ENCODE measurements at places on chromosomes 7 and 10.
A peak's percentile ranks its signal among the peaks of the same experiment; 100 is the strongest.

DNA sequence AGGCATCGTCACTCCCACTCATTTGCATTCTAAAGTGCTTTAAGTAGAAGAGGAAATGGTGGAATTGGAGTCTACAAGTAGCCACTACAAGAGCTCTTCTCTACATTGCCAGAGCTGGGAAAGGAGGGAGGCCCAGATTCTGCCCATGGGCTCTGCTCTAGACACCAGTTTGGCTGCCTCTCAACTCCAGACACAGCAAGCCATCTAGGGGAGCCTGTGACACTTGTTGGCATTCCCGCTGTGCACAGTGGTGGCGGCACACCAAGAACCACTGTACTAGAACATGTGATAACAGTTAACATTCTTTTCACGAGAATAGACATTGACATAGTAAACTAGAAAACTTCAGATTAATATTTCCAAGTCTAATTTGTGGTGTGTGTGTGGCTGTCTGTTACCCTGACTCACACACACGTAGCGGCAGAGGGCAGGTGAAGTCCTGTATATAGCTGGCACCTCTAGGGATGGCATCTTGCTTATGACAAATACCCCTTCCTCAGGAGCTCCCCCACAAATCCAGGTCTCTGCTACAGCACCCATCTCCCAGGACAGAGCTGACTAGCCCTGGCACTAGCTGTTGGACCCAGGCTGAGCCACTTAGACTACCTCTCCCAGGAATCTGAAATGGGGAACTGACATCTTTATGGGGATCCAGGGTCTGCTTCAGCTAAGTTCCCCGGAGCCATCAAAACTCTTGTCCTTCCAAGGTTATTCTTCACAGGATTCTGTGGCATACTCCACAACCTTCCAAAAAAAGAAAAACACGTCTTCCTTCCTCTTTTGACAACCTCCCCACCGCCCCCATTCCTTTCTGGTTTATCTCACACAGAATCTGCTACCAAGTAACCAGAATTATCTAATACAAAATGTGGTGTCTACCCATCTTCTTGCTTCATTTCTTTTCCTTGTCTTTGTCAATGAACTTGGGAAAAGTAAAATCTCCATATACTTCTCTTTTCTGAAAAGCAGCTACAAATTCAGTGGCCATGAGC lies 54.7 kb upstream of the MRLN start:
- no peak for DNase-seq

DNA sequence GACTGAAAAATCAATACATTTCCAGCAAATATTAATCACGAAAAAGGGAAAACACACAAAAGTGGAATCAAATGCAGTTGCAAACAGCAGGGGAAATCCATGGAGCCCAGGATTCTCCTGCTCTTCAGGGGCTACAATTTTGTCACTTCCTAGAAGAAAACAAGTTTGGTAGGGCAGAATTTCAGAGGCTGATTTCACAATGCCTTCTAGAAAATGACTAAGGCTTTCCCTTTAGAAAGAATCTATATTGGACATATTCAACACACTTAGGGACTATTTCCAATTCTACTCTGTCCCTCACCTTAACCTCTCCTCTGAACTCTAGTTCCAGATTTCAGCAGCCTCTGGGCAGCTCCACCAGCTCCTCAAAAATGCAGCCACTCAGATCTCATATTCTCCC lies 111.3 kb downstream of the HECTD2 start:
- peak; percentile 66 for DNase-seq

DNA sequence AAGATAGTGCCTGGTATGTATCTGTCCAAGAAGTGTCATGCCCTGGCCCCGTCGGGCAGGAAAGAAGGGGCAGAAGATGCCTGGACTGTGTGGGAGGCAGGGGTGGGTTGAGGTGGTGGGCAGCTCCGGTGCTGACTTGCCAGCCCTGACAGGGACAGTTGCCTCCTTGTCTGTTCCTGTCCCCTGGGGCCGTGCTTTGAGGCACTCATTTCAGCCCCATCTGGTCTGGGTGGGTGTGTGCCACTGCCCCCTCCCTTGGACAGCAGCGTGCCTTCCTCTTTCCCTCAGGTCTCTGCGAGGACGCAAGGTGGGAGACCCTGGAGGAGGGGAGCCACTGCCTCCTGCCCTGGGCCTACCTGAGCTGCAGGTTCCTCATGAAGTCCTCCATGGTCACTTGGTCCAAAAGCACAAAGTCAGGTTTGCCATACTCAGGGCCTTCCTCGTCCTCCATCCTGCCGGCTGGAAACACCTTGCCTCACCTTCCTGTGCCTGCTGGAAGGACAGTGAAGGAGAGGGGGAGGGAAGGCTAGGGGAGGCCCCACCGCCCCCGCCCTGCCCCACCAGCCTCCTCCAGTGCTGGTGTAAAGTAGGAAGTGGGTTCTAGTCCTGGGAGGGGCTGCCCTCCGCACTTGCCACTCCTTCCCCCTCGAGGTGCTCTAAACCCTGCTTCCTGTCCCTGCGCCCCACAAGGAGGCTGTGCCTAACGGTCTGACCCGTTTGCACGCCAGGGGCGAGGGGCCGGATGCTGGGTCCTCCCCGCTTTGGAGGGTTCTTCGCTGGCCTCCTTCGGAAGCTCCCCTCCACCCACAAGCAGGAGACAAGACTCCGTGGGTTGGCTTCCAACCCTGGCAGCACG lies at the start of gene MYO1G:
Gene MYO1G (minus strand): TSS at position 505 of the 856 bp plus-strand sequence. CDS start 54 bp downstream, at position 451.
- DNase-seq, result no peak

GRCh38 chr7:13615679-13616078 lies 373.8 kb downstream of the ETV1 start:
- no peak for DNase-seq

DNA sequence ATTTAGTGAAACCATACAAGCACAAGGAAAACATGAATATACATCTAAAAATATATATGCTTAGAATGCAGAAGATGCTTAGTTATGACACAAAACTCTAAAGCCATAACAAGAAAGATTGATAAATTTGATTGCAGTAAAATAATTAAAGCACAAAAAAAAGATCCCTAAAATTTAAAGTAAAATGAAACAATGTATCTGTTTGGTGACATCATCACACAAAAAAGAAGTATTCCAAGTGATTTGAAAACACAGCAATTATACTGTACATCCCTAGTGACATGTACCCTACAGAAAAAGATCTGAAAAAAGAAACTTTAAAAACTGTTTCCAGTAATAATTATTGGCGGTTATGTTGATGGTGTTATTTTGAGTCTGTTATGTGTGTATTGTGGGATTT lies 37.7 kb downstream of the PHYHIPL start:
- DNase-seq, result no peak

DNA sequence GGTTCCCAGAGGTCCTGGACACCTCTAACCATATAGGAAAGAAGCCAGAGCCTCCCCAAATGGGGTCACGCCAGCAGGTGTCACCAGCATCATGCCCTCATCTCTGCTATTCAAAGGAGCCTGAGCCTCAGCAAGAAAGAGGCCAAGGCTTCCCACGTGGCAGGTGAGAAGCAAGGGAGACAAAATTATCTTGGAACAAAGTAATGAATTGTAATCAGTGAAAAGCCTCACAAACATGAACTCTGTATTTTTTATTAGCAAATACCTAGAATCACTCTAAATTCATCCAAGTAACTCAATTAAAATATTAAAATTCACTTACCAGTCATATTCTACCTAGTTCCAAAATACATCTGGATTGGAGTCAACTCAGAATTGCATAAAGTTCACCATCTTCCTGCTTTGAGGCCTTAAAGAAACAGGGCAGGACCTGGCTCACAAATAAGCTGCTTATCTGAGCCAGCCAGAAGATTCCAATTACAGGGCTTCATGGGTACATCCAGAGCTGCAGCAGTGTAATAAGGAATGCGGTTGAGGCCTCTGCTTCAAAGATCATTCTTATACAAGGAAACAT lies 68.7 kb downstream of the SGMS1 start:
- DNase-seq, result peak; percentile 70

DNA sequence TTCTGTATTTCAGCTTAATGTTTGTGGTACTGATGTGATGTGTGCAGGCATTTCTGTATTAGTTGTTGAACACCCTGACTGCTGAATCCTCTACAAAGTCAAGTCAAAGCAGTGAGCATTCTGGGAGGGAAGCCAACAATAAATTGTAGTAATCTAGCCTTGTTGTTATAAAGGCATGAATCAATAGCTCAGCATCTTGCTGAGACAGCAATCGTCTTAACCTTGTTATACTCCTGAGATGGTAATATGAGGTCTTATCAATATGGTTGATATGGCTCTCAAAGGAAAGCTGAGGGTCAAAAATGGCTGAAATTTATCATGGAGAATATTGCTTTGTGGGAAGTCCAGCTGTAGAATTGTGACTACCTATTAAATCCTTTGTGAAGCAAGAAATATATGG lies 299.4 kb downstream of the DNAJB9 start:
- no peak for DNase-seq

GRCh38 chr10:12605580-12606405 lies 256.4 kb downstream of the CAMK1D start:
- peak; percentile 51 for DNase-seq

GRCh38 chr10:113261161-113261560 lies 291.7 kb upstream of the HABP2 start:
- no peak for DNase-seq

DNA sequence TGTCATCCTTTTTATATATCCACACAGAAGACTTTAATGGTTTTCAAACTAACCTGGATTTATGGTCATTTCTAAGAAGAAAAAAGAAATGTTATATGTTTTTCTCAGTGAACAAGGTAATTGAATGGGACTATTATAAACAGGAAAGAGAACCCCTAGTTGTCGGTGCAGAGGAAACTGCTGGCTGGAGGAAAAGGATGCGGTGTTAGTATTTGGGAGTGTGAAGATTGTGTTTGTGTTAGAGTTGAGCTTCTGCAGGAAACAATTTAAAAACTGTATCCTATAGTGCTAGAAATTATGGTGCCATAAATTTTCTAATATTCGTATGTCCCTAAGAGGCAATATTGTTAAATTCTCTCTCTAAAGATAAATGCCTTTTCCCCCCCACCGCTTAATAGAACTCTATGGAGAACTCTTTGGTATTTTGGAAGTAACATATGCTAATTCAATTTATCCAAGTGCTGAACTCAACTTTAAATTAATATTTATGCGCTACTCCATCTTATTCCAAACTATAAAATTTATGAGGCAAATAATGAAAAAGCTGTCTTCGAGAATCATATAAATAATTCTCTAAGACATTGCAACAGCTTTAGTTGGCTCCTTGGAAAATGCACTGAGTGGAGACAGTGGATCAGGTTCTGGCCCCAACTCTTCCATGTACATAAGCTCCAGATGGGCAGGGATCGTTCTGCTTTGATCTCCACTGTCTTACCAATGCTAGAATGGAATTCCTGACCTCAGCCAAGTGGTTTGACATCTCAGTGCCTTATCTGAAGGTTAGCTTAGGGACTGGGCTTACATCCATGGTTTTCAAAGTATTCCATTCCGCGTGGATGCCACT lies 5.6 kb downstream of the BZW2 start:
- peak; percentile 38 for DNase-seq

DNA sequence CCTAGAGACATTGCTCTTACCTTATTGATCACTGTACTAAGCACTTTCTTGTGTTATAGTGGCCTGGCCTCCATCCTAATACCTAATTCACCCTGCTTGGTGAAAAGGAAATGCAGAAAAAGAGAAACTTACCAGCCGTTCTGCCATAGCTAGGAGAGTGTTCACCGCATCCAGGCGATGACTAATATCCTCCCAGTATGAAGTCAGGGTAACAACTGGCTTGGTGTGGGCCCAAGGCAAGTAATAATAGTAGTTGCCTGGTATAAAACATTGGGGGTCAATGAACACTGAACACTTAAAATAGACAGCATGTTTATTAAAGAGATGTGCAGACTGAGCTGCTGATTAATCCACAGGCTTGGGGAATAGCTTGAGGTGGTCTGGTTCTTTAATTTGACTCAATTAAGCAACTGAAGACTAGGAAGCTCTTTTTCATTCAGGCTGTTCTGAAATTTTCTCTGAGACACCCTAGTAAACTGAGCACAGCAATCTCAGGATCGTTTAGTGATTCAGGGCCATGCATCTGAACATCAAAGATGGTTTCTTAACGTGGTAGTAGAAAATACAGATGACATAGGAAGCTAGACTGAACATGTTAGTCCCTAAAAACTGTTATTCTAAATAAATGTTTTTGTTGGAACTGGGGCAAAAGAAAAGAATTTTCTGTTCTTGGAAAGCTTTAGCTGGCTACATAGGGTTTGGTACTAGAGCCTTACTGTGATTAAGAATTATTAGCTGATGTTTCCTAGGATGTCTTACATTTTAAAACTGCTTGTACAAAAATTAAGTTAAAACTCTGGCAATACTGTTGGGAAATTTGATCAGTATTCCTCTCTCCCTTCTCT lies 102.2 kb downstream of the MYOF start:
- peak; percentile 91 for DNase-seq

GRCh38 chr7:2032876-2033407 lies 199.8 kb downstream of the MAD1L1 start:
- no peak for DNase-seq

- peak; percentile 88 for DNase-seq
Observed at GRCh38 chr7:5695727-5696345, 85.6 kb downstream of the RNF216 start.

DNA sequence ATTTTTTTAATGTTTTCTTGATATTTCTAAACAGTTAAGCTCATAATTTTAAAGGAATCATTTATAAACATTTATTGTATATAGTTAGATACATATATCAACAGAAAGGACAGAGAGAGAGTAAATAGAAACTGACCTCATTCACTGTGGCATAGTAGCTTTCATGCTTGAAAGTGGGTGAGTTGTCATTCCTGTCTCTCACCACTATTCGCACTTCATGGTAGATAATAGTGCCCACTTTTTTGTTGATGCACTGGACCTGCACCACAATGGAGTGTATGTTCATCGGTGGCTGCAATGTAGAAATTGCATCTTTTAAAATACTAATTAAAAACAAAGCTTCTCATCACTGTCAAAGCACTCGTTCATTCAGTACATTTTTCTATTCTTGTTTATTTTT lies 432.0 kb downstream of the PCDH15 start:
- no peak for DNase-seq

DNA sequence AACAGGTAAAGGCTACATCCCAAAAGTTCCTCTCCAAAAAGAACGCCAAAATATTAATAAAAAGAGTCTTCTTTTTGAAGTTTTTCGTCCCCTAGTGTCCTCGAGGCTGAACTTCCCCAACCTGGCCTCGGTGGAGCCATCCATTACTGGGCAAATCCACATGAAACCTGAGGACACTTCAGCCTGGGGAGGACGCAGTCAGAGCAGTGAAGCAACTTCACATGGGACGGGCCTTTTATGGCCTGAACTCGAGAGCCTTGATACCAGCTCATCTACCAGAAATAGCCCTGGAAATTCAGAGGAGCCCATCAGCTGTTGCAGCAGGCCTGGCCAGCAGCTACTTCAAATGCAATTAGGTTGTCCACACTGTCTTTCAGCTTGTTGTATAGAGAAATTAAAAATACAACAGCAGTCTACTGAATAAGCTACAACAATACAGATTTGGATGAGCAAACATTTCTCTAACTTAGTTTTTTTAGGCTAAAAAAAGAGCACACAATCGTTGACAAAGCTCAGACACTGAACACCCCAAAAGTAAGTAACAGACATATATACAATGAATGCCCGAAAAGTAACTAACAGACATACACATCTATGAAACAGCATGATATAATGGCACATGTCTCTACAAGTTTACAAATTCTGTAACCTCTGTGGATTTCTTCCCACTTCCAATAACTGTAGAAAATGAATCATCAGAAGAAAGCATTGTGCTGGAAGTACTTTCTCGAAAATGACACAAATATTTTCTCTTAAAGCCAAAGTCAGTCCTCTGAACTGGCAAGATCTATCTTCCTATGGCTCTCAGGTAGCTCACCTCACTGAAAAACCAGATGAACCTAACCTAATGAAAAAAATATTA lies at the start of gene SVIL:
Gene SVIL (minus strand): TSS at position 208 of the 862 bp plus-strand sequence. CDS start 79,913 bp downstream, outside the sequence.
- DNase-seq, result peak; percentile 89
